ENCODE measurements at places on chromosomes 2 and 18.
A peak's percentile ranks its signal among the peaks of the same experiment; 100 is the strongest.

GRCh38 chr2:41410011-41410410, 637.8 kb upstream of the PKDCC start:
- no peak for DNase-seq

DNA sequence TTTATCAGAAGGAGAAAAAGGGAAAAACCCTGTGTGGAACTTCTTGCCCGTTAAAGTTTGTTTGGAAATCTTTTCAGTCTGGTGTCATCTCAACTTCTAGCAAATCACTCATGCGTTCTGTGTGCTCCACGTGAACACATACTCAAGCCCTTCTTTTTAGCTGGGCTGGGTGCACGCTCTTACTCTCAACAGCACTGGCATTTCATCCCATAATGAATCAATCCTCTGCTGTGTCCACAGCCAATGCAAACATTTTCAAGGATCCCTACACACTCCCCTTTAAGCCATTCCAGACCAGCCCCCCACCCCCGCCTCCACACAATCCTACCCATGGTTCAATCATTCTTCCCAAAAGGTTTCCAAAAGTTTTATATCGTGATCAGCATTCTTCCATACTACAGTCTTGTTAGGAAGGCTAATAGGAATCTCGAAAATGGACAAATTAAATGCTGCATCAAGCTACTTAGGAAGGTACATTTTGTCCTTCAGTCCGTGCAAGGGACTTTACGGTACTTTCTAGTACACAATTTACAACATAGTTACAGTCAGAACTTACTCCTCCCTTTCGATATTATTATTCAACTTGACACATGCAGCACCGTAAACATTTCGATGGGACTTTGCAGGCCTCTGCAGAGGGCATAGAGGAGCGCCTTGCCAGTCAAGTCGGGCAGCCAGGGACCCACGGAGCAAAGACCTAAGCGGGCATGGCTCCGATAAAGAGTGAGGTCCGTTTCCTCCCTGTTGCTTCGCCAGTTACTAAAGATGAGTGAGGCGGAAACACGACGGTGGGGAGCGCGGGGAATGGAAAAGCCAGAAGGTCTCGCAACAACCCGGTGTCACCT, 1.4 kb downstream of the PTGR3 start:
- peak; percentile 45 for DNase-seq

GRCh38 chr2:27754138-27754588, 17.4 kb upstream of the MRPL33 start:
- peak; percentile 56 for DNase-seq

GRCh38 chr18:55234366-55235093, 275.3 kb upstream of the CCDC68 start:
- DNase-seq: peak; percentile 96

DNA sequence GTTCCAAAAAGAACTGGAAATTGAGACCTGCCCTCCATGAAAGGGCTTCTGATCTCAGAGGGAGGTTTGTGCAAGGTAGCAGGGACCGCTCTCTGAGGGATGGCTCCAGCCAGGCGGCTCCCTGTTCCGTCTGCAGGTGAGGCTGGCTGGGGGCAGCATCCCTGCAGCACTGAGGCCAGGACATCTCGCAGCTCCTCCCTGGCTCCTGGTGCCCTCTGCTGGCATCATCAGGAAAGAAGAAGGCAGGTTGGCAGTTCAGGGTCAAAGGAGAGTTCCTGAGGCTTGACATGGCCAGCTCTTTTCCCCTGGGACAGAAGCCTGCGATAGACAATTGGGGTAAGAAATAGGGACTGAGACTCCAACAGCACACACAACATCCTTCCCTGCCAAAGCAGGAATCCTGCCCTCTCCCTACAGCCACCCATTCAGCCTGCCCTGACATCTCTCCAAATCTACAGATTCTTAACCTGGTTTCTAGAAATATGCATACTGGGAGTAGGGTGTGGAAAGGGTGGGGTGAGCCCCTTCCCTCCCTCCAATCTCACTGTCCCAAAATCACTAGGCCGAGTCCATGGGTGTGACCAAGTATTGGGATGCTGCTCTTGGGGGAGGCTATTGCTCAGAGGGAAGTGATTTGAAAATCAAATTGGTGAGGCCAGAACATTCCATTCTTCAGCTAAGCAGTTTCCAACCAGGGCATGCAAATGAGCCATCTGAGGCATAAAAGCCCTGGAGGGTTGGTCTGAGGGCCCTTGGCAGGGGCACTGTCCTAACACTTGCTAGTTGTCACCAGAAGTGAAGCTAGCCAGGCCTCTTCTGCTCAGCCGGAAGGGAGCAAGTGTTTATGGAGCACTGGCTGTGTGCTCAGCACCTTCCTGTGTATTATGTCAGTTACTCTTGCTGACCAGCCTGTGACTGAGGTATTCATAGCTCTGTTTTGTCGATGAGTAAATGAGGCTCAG, 185.4 kb downstream of the TFCP2L1 start:
- peak; percentile 38 for DNase-seq

DNA sequence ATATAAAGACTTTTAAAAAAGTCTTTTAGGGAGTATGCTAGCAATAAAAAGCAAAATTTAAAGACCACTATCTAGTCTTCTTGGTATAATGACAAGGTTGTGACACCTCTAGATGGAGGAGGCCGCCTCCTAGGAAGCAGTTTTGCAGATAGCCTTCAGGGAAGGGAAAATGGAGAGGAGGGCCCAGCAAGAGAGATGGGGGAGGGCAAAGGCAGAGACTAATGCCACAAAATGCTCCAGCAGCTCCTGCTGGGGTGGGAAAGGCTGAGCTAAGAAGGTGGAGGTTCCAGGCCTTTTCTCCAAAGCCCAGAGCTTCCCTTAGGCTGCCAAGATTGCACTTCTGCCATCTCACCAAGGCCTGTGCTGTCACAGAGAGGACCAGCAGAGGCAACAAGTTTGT, 153.9 kb upstream of the THSD7B start:
- DNase-seq: no peak

- no peak for DNase-seq
Observed at GRCh38 chr2:161178756-161179155, 18.5 kb downstream of the TANK start.

All from G401 (cell line).